LHCN-M2 (cell line): ENCODE measurements at places on chromosomes 3 and 15. TPM values are rescaled to one million over a fixed set of nuclear protein-coding genes. Genes with fewer than 3 reads are reported as not detected.
A peak's percentile ranks its signal among the peaks of the same experiment; 100 is the strongest.

- no peak for DNase-seq
Observed at GRCh38 chr3:140760324-140761075, 82.6 kb downstream of the TRIM42 start.

DNA sequence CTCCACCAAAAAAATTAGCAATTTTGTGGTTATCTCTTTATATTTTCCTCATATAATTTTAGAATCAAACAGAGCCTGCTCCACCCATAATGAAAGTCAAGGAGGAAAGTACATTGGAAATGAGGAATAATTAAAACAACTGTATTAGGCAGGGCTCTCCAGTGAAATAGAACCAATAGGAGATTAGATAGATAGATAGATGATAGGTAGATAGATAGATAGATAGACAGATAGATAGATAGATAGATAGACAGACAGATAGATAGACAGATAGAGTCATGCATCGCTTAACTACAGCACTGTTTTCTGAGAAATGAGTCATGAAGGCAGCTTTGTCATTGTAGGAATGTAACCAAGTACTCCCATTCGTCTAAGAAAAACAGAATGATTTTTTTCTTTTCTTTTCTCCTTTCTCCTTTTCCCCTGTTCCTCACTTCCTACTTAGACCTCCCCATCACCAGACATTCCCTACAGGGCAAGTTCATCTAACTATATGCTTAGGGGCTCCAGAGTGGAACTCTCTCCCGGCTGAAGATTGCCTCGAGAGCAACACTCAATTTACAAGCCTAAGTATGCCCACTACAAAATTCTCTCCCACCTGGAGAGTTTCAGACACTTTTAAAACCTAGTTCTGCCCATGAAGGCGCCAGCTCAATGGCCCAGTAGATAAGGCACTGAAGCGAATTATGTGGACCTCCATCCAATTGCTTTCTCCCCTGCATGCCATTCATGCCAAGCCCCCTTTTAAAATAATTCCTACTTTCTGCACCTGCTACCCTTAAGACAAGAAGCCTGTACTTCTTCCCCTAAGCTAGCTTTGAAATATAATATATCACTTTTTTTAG lies 53.3 kb upstream of the LIPC start:
- DNase-seq: peak; percentile 38

DNA sequence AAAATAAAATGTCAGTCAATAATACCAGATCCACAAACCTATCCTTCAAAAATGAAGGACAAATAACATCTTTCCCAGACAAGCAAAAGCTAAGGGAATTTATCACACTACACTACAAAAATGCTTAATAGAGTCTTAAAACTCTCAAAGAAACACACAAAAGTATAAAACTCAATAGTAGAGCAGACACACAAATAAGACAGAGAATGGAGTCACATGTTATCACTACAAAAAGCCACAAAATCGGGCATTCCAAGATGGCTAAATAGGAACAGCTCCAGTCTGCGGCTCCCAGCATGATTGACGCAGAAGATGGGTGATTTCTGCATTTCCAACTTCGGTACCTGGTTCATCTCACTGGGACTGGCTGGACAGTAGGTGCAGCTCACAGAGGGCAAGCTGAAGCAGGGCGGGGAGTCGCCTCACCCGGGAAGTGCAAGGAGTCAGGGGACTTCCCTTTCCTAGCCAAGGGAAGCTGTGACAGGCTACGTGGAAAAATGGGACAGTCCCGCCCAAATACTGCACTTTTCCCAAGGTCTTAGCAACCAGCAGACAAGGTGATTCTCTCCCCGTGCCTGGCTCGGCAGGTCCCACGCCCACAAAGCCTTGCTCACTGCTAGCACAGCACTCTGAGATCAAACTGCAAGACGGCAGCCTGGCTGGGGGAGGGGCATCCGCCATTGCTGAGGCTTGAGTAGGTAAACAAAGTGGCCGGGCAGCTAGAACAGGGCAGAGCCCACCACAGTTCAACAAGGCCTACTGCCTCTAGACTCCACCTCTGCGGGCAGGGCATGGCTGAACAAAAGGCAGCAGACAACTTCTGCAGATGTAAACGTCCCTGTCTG lies 46.3 kb downstream of the SENP7 start:
- no peak for DNase-seq

The RBMS3 gene
- 13.3 and 13.8 TPM in 2 replicates for total RNA-seq

- no peak for DNase-seq
Observed at GRCh38 chr3:124037326-124037725, 45.4 kb upstream of the ROPN1 start.

GRCh38 chr3:64318668-64319271 lies 93.5 kb upstream of the PRICKLE2 start:
- no peak for DNase-seq

- no peak for DNase-seq
Observed at GRCh38 chr15:100714034-100714748, 111.8 kb downstream of the ASB7 start.

GRCh38 chr15:33026614-33027013 lies 167.9 kb downstream of the FMN1 start:
- DNase-seq: peak; percentile 33

DNA sequence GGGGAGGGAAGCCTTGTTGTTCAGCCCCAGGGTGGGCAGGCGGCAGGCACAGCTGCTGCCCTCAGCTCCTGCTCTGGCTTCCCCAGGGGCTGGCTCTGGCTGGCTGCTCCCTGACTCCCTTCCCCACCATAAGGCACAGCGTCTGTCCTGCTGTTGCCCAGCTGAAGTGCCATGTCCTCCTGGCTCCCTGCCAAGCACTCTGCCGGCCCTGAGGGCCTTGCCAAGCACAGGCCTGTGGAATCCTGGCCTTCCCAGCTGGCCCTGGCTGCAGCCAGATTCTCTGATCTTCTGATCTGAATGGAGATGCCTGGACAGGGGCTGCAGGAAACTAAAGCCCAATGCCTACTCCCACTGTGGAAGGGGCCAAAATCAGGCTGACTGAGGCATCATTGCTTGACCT lies 1.1 kb downstream of the IQCF6 start:
- DNase-seq: peak; percentile 4

The PLA2G4E gene
- not detected in 2 replicates for total RNA-seq

DNA sequence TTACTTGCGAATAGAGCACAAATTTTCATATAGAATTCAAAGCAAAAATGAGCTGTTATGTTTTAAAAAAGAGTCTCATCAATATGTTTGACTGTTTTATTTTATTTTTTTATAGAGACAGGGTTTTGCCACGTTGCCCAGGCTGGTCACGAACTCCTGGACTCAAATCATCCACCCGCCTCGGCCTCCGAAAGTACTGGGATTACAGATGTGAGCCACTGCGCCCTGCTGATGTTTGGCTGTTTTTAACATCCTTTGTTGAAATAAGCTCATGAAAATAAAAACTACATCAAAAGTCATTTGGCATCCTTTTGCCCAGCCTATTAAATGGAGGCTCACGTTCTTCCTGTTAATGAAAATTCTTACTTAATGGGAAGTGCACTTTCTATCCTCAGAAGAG lies 154.7 kb downstream of the ATP10A start:
- DNase-seq: no peak

- peak; percentile 82 for DNase-seq
Observed at GRCh38 chr3:101779047-101779821, at the start of gene NXPE3. Gene NXPE3 (plus strand): TSS chr3:101779211. CDS start chr3:101785597, 6,386 bp downstream.

DNA sequence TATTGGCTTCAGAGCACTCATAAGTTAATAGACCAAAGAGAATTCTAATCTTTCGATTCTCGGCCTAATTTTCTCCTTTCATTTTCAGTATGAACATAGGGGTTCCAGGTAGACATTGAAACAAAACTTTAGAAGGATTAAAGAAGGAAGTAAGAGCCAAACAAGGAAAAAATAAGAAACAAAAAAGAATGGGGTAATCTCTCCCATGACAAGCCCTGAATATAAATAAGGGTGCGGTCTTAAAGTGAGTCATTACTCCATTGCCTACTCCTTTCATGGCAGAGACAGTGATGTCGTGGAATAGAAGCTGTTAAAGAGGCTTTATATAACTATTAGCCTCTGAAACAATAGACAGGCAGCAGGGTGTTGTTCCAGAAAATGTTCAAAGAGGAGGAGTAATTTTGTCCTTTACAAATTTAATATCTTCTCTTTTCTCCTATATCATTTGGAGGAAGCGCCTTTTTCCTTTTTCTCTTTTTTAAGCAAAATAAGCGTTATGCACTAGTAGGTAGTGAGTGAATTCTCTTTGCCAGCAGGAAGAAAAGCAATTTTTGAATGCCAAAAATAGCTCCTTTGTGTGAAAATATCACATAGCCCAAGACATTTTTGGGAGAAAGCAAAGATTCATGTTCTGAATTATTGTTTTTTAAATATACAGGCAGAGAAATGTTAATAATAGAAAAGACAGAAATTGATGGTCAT lies 607.9 kb upstream of the KCNMB2 start:
- peak; percentile 63 for DNase-seq

DNA sequence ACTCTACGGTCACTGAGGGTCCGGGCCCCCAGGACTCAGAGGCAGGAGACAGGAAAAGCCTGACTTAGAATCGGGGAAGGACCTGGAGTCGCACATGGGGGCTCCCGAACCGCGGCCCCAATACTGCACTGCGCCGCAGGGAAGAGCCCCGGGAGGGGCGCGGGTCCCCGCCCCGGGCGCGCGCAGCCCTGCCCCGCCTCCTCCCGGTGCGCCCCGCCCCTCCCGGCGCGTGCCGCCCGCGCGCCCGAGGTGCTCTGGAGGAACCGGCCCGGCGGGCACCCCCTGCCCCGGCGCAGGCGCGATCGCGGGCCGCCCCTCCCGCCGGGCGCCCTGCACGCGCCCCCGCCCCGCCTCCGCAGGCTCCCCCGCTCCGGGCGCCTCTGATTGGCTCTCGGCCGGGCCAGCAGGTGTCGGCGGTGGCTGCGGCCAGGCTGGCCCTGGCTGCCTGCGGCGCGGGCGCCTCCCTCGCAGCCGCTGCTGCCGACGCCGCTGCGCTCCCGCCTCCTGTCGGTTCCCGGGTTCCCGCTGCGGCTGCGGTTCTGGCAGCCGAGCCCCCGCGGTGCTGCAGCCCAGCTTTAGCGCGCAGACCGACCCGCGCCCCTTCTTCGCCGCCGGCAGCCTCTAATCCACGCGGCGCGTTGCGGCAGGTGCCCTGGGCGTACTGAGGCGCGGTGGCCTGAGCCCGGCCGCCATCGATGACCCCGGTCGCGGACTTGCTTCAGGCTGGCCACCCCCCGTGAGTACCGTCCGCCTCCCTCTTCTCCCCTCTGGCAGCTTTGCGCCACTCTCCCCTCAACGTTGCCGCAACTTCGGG lies at the start of gene MYRIP:
Gene MYRIP (plus strand): TSS at position 429 of the 814 bp plus-strand sequence. CDS start 91,208 bp downstream, outside the sequence.
- no peak for DNase-seq

The ZMYND10 gene
- total RNA-seq: 1.3 and 1.9 TPM in 2 replicates

The CEP70 gene
- 18.5 and 22.6 TPM in 2 replicates for total RNA-seq

DNA sequence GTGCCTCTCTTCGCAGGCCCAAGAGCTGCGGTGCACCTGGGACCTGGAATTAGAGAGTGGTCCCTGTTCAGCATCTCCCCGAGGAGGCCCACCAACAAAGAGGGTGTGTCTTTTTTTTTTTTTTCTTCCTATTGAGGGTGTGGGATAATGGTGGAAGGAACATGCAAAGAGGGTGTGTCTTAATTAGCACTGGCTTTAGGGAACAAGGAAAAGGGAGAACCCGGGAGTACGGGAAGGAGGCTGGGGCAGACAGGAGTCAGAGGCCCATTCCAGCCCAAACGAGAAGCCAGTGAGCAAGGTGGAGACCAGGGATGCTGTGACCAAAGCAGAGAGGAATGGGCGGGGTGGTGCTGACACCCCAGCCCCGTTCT lies 429 bp upstream of the LOXL1 start:
- no peak for DNase-seq

The FAM227B gene
- 7.9 and 8.0 TPM in 2 replicates for total RNA-seq

The MYO5C gene
- 0.26 and 2.0 TPM in 2 replicates for total RNA-seq

DNA sequence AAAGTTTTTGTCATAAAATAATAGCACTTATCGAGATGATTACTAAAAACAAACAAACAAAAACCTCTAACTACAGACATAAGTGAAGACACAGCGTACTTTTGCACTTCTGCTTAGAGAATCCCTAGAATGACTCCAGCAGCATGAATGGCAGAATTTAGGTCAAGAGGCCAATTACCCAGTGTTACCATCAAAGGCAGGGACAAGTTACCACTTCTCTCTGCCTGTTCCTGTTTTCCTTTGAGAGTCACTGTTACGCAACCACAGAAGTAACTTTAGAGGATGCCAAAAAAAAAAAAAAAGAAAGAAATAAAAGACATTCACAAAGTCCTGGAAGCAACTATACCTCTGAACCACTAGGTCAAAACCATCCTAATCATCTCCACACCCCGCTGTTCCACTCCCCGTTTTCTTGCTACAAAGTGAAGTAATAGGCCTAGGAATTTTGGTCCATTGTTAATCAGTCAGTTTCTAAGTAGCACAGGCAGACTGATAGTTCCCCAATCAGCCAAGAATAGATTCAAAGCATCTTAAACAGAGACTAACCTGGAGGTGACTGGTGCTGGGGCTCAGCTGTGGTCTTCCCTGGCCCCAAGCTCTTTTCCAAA lies 41.9 kb downstream of the FMN1 start:
- peak; percentile 83 for DNase-seq

The CCR4 gene
- total RNA-seq: not detected in 2 replicates

- peak; percentile 40 for DNase-seq
Observed at GRCh38 chr3:37183976-37184375, 9.6 kb upstream of the LRRFIP2 start.

DNA sequence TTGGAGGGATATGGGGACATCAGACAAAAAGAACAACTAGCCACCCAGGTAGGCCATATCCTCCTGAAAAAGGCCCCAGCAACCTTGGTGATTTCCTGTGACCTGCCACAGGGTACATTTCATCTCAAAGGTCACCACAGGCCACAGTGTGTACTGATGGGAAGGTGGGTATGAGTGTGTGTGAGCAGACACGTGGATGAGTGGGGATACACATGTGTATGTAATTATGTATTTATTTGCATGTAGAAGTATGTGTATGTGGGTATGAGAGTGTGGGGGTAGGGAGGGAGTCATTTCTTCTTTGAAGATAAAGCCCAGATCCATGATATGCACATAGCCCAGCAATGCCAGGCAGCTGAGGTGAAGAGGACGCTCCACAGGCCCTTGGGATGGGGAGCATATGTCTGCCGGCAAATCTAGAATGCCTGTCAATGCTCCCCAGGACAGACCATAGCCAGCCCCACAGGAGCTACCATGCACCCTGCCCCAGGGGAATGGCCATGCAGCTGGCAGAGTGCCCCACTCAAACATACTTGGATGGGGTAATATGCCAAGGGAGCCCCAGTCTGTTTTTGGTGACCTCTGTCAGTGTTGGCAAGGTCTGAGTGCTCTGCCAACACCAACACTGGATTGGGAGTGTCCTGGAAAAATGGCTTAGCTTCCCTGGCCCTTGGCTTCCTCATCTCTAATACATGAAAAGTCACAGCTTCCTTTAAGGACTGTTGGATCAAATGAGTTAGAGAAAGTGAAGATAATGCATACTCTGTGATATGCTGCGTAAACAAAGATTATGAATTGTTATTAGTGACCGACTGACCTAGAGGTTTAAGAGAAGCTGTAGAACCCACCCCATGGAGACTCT lies 42.4 kb downstream of the RAB6B start:
- no peak for DNase-seq

- DNase-seq: no peak
Observed at GRCh38 chr3:7423036-7423435, 562.1 kb downstream of the GRM7 start.
